Foreskin keratinocyte (primary cell): ENCODE measurements at places on chromosomes 4 and X. TPM values are rescaled to one million over a fixed set of nuclear protein-coding genes. Genes with fewer than 3 reads are reported as not detected.

AVPR2 gene
- total RNA-seq = not detected in 2 replicates

SGMS2 gene
- total RNA-seq = 31.5 and 35.4 TPM in 2 replicates

BST1 gene
- total RNA-seq = 3.2 and 4.4 TPM in 2 replicates

UPF3B gene
- 5.5 and 7.1 TPM in 2 replicates for total RNA-seq

CXCL6 gene
- total RNA-seq = 0.82 and 0.85 TPM in 2 replicates

DMD gene
- total RNA-seq = 4.9 and 6.5 TPM in 2 replicates

UBE2A gene
- total RNA-seq = 59.0 and 59.4 TPM in 2 replicates

PCDH10 gene
- total RNA-seq = not detected in 2 replicates

CHRNA9 gene
- total RNA-seq = 0.07 TPM in 1 of 2 replicates, not detected in the other

TCEAL6 gene
- total RNA-seq = not detected in 2 replicates

GAGE1 gene
- total RNA-seq = not detected in 2 replicates
